Activated CD8-positive, alpha-beta T cell treated with anti-CD3 and anti-CD28 coated beads for 36 hours (primary cell): ENCODE measurements at places on chromosomes 2 and 18.
A peak's percentile ranks its signal among the peaks of the same experiment; 100 is the strongest.

- DNase-seq = no peak
Observed at GRCh38 chr2:72128843-72129227, 18.8 kb downstream of the CYP26B1 start.

GRCh38 chr18:22378672-22379282 is 38.9 kb downstream of the CTAGE1 start:
- DNase-seq = peak; percentile 40

DNA sequence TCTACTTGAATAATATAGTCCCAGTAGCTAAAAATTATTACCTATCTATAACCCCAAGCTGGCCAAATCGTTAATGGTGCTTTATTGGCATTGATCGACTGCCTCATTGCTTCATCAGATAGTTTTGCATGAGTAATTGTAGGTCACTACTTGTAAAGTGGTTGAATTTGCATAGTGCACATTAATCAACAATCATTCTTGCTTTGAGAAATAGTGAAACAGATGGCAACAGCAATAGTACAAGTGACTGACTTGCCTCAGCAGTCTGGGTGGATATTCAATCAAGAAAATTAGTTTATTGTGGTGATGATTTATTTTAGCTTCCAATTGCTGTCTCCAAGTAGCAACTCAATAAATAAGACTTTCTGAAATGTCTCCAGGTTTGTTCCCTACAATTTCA is 117.8 kb upstream of the NRXN1 start:
- no peak for DNase-seq

DNA sequence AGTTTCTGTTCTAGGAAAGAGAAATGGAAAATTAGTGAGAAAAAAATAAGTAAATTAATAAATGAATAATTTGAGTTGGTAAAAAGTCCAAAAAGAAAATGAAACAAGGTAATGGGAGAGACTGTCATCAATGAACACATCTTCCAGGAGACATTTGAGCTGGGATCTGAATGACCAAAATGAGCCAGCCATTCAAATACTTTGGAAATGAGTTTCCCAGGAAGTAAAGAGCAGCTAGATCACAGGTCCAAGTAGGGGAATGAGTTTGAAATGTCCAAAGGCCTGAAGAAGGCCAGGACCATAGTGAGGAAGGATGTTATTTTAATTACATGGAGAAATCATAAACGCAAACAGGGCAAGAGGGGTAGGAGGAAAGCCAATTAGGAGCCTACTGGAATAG is 6.6 kb upstream of the DNAH7 start:
- no peak for DNase-seq

GRCh38 chr2:23268467-23269263 is 116.3 kb upstream of the KLHL29 start:
- DNase-seq = no peak

- DNase-seq = no peak
Observed at GRCh38 chr2:43444989-43445645, 150.7 kb downstream of the THADA start.

DNA sequence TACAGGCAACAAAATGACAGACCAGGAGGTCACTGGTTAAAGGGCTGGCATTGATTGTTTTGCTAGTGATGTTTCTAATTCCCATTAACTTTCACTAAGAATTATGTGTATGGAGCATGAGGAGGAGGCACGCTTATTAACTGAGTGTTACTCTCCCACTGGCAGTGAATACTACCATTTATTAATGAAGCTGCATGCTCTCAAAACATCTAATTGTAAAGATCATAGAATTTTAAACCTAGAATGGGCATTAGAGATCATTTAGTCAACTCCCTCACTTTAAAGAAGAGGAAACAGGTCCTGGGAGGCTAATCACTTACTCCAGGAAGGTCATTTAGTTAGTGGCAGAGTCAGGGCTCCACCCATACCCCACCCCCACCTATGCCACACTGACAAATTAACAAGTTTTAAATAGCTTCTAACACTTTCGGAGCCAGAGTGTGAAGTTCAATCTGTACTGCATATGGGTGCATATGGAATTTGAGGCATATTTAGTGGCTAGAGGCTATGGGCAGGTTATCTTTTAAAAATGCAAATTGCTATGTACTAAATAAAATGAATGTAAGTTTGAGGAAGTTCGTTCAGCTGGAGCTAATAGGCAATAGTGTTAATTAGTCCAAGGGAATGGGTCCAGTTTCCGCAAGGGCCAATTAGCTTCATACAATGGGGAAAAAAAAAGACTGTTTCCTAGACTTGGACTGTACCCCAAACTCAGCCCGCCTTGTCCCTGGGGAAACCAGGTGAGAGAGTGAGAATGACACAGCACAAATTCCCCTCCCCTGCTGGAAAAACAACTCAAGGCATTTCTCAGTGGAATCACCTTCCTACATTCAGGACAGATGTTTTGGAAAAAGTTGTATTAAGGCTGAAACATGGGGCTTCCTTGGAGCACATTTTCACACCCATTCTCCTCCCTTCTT is 178.8 kb downstream of the ICOS start:
- no peak for DNase-seq

- no peak for DNase-seq
Observed at GRCh38 chr2:78237704-78238103, 715.5 kb upstream of the LRRTM4 start.

GRCh38 chr2:146229508-146230155 is 1615.2 kb upstream of the ACVR2A start:
- DNase-seq = no peak

- DNase-seq = no peak
Observed at GRCh38 chr2:54966837-54967236, 83.4 kb downstream of the RTN4 start.

GRCh38 chr2:120432293-120432975 is 86.5 kb downstream of the INHBB start:
- DNase-seq = no peak

DNA sequence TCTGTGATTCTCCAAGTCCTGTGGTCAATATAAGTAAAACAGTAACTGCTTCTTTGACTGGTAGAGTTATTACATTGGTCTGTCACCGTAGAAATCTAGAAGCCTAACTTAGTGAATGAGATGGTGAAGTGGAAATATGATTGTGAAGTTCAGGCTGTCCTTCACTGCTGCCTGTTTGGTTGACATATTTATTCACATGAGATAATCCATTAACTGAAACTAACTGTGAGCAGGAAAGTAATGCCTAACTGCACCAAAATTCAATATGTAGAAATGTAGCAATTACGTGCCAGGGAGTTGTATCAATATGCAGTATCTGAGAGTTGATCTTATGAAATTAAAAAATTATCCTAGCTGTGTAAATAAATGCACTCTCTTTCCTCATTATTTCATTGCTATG is 147.7 kb upstream of the APCDD1 start:
- no peak for DNase-seq
